ENCODE measurements at places on chromosomes 1 and 21. TPM values are rescaled to one million over a fixed set of nuclear protein-coding genes. Genes with fewer than 3 reads are reported as not detected.

Gene POU2F1
- 48.8 TPM for total RNA-seq

Gene EPHA2
- total RNA-seq = 0.46 TPM

Gene GJA8
- not detected for total RNA-seq

Gene LRRC53
- total RNA-seq = not detected

- no peaks in the 10 kb centered on the region for H3K36me3 ChIP-seq
- no peak for DNase-seq
Measured at GRCh38 chr1:207268753-207269511, 52.5 kb upstream of the CD55 start.

DNA sequence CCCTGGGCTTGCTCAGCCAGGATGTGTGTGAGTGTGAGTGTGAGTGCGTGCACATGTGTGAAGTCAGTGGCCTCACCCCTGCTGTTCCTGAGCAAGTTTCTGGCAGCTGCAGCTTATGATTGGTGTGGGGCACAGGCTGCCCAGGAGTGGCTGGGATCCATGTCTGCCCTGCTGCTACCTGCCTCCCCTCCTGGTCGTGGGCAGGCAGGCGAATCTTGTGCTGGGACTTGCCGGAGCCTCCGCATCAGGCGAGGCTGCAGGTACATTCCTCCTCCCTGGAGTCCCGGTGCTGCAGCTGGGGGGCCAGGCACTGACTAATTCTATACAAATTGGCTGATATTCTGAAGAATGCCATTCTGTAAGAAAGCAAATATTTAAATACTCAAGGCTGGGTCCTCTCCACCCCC, 85.6 kb upstream of the WNT4 start:
- no peaks in the 10 kb centered on the region for H3K27me3 ChIP-seq
- H3K36me3 ChIP-seq = no peaks in the 10 kb centered on the region
- DNase-seq = no peak
- H3K27ac ChIP-seq = no peak overlapping the region
- no peaks in the 10 kb centered on the region for H3K4me1 ChIP-seq
- no peak overlapping the region for H3K4me3 ChIP-seq

DNA sequence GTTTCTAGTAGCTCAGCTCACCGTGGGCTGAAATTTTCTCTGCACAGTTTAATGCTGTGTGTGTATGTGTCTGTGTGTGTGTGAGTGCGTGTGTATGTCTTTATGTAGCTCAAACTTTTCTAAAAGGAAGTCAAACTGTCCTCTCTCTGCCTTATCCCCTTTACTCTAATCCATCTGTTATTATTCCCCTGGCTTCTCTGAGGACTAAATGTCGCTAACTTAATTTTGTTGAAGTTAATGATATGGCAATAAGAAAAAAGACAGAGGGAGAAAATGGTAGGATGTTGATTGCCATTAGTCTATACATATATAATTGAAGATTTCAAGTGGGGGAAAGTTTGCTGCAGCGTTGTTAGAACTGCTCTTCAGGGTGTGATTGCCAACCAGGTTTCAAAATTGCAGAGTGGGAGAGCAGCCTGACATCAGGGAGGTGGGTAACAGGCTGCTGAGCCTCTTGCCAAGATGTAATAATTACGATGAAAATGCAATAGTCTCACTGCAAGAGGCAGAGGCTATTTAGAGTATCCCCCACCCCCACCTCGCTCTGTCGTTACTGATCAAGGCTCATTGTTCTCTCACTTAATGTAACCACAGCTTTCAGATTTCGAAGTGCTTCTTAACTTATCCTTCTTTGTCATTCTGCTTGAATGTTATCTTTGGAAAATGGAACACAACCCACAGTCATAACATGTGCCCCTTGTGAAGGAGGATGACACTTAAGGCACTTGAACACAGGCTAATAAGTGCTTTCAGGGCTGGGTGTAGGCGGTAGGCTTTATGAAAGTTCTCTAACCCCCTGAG, 559.0 kb upstream of the PLXNA2 start:
- DNase-seq = no peak
- H3K27ac ChIP-seq = no peak overlapping the region
- H3K36me3 ChIP-seq = no peaks in the 10 kb centered on the region
- H3K27me3 ChIP-seq = no peaks in the 10 kb centered on the region
- H3K4me1 ChIP-seq = no peaks in the 10 kb centered on the region

DNA sequence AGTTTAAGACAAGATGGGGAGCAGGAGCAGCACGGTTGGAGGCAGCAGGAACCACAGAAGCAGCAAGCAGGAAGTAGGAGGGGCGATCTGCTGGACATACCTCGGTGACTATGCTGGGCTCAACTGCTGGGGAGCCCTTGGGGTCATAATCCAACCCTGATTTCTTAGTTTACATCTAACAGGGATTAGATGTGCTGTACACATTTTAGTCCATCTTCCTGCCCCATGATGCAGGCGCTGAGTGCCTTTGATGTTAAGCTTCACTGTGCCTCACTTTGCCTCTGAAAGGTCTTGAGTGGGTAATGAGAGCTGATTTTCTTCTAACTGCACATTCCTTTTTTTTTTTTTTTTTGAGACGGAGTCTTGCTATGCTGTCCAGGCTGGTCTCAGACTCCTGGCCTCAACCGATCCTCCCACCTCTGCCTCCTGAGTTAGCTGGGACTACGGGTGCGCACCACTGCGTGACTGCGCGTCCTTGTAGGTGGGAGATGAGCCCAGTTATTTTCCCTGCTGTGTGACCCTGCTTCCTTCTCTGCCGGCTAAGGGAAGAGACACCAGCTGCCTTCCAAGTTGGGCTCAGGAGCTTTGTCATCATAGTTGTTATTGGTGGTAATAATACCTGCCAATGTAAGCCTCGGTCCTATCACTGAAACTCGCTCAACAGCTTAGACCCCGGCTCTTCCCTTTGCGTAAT, 1.1 kb upstream of the RCAN3 start:
- peak overlapping the region; percentile 93 for H3K27ac ChIP-seq
- H3K36me3 ChIP-seq = no peaks in the 10 kb centered on the region
- no peaks in the 10 kb centered on the region for H3K27me3 ChIP-seq
- peaks cover 35% of the 10 kb centered on the region for H3K4me1 ChIP-seq
- H3K4me3 ChIP-seq = no peak overlapping the region
- DNase-seq = peak; percentile 72
